ENCODE measurements at places on chromosomes 1 and 21. TPM values are rescaled to one million over a fixed set of nuclear protein-coding genes. Genes with fewer than 3 reads are reported as not detected.

Gene ZC3H12A
- polyA plus RNA-seq = 5.2 TPM

Gene SYPL2
- polyA plus RNA-seq = 21.9 TPM

DNA sequence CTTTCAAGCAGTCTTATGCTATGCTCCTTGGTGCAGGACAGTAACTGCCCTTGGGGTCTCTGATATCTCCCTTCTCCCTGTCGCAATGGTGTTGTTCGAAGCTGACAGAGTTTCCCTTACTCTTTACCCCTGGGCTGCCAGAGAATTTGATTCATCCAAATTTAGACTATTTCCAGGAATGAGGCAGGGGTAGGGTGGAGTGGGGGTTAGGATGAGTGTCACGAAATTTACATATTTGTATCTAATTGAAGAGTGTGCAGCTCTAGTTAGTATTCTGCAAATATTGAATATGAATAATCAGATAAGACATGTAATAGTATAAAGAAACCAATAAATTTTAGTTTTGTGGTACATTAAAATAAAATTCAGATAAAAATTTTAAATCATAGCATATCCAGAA, 140.0 kb upstream of the LMO4 start:
- no peak overlapping the region for H3K4me3 ChIP-seq
- no peak overlapping the region for H3K27ac ChIP-seq
- no peak for DNase-seq
- H3K36me3 ChIP-seq = no peaks in the 10 kb centered on the region
- no peaks in the 10 kb centered on the region for H3K27me3 ChIP-seq

DNA sequence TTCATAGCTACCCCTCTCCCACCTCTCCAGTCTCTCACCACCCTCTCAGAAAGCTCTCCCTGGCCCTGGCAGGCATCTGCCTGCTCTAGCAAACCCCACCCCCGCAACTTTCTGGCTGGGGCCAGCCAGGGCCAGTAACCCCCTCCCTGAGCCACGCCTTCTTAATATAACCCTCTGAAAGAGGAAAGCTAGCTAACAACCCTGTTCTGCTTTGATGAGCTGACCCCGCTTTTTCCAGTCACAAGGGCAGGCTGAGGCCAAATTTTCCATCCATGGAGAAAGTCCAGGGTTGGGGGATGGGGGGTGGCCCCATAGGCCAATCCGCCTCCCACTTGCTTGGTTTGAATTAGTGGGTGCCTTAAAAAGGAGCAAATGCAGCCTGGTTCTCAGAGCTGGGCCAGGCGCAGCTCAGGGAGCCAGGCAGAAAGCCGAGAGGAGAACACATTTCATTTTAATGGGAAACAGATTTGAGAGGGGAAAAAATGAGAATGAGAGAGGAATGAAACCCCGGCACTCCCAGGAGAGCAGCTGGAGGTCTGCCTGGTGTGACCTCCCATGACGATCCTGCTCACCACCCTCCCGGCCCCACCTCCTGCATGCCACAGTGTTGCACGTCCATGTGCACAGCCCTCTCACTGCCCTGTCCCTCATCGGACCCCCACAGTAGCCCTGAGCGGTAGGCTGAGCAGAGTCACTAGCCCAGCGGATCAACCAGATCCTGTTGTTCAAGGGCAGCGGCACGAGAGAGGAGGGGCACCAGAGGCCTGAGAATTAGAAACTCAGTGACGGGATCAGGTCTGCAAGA, 62.3 kb downstream of the OPTC start:
- no peaks in the 10 kb centered on the region for H3K27me3 ChIP-seq
- peak overlapping the region; percentile 35 for H3K4me3 ChIP-seq
- H3K36me3 ChIP-seq = no peaks in the 10 kb centered on the region
- H3K4me1 ChIP-seq = peaks cover 89% of the 10 kb centered on the region
- peak overlapping the region; percentile 96 for H3K27ac ChIP-seq
- peak; percentile 80 for DNase-seq

- H3K4me3 ChIP-seq = no peak overlapping the region
- H3K27me3 ChIP-seq = no peaks in the 10 kb centered on the region
- H3K4me1 ChIP-seq = peaks cover 18% of the 10 kb centered on the region
- no peak for DNase-seq
- no peaks in the 10 kb centered on the region for H3K36me3 ChIP-seq
These were observed 49.7 kb downstream of the B3GALT5 start for GRCh38 chr21:39662411-39662953.

DNA sequence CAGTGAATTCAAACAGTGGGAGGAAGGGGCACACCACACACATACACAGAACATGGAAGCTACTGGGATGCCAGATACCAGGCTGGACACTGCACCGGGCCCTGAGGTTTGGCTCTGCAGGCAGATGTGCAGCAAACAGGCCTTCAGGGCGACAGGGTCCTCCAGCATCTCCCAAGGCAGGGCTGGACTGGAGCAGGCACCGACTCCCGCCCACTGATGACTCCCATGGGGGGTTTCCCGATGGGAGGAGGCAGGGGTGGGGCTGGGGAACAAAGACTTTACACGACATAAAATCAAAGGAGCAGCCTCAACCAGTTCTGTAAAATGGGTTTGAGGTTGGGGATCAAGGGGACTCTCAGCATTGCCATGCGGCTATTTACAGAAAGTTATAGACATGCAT, 118.1 kb downstream of the SYT2 start:
- H3K4me1 ChIP-seq = peaks cover 71% of the 10 kb centered on the region
- peak overlapping the region; percentile 92 for H3K27ac ChIP-seq
- no peak overlapping the region for H3K4me3 ChIP-seq
- H3K36me3 ChIP-seq = peaks cover 9% of the 10 kb centered on the region
- no peak for DNase-seq
- H3K27me3 ChIP-seq = no peaks in the 10 kb centered on the region

GRCh38 chr1:108130794-108131193, 69.3 kb downstream of the SLC25A24 start:
- H3K27me3 ChIP-seq = no peaks in the 10 kb centered on the region
- DNase-seq = no peak
- no peak overlapping the region for H3K4me3 ChIP-seq
- no peak overlapping the region for H3K27ac ChIP-seq
